Right hindlimb (tissue), 1 donor: ENCODE measurements at places on chromosomes 6 and 20.
A peak's percentile ranks its signal among the peaks of the same experiment; 100 is the strongest.

DNA sequence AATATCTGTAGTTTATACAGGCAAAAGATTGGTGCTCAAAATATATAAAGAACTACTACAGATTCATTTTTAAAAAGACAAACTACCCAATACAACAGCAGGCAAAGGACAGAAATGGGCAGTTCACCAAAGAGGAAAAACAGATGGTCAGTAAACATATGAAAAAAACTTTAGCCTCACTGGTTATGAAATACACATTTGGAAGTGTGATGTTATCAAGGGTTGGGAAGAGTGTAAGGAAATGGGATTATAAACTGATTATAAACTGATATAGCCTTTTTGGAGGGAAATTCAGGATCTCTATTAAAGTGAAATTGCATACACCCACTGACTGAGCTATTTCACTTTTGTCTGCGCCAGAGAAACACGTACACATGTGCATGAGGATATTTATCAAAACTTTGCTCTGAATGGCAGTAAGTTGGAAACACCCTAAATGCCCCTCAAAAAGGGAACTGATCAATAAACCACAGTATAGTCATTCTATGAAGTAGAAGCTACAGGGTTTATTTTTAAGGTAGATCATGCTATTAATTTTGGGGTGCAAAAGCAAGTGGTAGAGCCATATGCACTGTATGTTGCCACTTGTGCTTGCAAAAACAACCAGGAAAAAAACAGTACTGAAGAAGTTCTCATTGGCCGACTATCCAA, 32.2 kb upstream of the ARFGEF2 start:
- DNase-seq, result no peak

GRCh38 chr6:152605941-152606340, 31.2 kb downstream of the SYNE1 start:
- no peak for DNase-seq

DNA sequence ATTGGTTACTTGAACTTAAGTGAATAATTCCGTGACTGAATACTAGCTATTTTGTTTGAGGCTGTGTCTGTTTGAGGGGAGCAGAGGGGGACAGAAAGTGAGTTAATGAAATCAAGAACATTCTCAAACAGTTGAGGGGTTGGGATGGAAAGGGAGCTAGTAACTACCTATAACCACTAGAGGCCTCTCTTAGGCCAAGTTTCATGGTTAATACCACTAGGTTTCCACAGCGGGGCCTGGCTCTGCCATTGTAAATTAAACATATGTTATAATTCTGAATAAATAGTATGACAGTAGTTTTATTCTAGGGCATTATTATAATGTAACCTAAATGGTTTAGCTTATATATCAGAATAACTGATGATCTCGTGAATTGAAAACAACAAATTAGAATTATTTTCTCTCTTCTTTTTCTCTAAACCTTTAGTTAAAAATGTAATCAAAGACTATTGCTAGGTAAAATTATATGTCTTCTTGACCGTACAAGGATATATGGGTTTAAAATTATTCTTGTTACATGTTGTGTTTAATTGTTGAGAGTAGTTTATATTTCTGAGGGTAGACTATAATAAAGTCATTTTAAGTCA, 108.1 kb downstream of the BCKDHB start:
- no peak for DNase-seq

GRCh38 chr20:58598211-58599015, 52.7 kb upstream of the STX16 start:
- peak; percentile 61 for DNase-seq

- no peak for DNase-seq
Observed at GRCh38 chr6:115945306-115945705, 115.4 kb downstream of the FRK start.

- no peak for DNase-seq
Observed at GRCh38 chr20:50983321-50983720, 24.7 kb downstream of the MOCS3 start.

GRCh38 chr6:47650553-47651432, 47.6 kb upstream of the ADGRF4 start:
- no peak for DNase-seq

DNA sequence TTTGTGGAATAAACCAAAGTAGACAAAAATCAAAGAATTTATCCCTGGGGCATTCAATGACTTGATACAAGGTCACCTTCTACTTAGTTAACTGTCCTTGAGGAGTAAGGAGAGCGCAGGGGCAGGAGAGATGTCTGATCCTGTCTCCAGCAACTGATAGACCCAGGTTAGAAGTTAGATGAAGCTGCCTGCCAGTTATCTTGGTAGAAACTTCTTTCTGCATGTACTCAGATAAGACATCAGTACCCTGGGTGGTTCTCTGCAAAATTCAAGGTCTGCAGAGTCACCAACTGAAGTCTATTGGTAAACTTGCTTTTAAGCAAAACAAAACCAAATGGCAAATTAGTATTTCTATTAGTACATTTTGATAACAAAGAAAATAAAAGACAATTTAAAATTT, 2.7 kb downstream of the SGK1 start:
- no peak for DNase-seq

GRCh38 chr6:136737374-136737844, 54.9 kb downstream of the MAP3K5 start:
- no peak for DNase-seq

DNA sequence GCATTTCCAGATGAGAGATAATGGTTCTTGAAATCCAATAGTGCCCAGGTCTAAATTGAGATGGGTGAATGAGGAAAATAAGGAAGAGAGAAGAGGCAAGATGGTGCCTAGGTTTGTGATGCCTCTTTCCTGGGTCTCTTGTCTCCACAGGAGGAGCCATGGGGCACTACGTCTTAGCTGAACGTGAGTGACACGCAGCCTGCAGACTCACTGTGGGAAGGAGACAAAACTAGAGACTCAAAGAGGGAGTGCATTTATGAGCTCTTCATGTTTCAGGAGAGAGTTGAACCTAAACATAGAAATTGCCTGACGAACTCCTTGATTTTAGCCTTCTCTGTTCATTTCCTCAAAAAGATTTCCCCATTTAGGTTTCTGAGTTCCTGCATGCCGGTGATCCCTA, 6.8 kb downstream of the HFE start:
- DNase-seq, result no peak

- peak; percentile 93 for DNase-seq
Observed at GRCh38 chr6:26520850-26521599, 17.1 kb upstream of the HMGN4 start.

- DNase-seq, result no peak
Observed at GRCh38 chr6:35059596-35060345, 81.4 kb downstream of the TCP11 start.

- DNase-seq, result no peak
Observed at GRCh38 chr6:166436195-166437139, 53.7 kb upstream of the MPC1 start.

DNA sequence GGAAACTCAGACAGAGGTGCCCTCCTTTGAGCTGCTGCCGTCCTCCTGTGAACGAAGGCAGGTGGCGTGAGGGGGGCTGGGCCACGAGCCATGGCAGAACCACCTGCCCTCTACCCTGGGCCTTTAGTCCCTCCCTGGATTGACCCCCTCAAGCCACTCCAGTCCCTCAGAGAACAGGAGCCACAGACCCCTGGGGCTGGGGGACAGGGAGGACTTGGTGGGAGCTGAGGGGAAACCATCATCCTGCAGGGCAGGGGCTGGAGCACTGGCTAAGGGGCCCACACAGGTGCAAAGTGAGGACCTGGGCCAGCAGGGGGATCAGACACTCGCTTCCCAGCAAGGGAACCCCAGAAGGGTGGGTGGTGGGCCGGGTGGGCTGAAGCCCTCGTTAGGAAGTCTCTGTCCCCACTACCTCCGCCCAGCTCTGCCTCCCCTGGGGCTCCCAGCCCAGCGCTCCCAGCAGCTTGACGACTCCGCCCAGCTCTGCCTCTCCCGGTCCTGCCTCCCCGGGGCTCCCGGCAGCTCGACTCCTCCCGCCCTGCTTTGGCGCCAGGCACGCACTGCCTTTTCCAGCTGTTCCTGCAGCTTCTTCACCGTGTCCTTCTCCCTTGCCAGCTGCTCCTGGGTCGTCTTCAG, 44.4 kb downstream of the DSTN start:
- peak; percentile 85 for DNase-seq

- no peak for DNase-seq
Observed at GRCh38 chr6:1869308-1869707, 259.6 kb downstream of the FOXC1 start.

GRCh38 chr20:16926626-16927430, 178.7 kb downstream of the OTOR start:
- no peak for DNase-seq

DNA sequence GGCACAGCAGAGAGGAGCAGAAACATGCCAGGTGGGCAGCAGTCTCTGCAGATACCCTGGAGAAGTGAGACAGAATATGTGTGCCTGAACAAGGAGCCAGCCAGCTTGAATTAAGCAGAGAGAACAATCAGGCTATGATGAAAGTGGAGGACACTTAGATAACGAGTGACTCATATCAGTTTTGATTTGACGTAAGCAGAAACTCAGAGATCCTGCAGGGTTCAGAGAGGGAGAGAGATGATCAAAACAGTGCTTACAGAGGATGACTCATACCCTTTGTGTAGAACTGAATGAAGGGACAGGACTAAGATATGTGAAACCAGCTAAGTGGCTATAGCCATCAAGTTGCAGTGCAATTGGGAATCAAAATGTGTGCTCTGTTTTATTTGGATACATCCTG, 300.7 kb downstream of the TENT5A start:
- no peak for DNase-seq

DNA sequence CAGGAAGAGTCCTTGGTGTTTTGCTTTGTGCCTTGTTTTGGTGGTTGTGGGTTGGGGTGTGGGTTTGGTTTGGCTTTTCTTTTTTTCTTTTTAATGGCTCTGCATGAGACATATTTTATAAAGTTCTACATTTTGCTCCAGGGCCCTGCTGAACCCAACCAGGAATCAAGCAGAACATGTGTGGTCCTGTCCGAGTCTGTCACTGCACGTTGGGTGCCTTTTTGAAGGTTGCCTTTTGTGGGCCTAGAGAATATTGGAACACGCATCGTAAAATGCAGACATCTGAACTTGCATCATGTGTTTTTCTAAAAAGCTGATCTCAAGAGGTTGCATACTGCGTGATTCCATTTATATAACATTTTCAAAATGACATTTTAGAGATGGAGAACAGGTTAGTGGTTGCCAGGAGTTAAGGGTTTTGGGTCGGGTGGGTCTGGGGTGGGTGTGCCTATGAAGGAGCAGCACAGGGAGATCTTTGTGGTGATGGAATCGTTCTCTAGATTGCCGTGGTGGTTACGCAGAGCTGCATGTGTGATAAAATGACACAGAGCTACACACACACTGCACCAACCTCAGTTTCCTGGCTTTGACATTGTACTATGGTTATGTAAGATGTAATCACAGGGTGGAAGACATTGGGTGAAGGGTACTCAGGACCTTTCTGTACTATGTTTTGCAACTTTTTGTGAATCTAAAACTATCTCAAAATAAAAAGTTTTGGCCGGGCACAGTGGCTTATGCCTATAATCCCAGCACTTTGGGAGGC, 80.2 kb downstream of the EYA2 start:
- DNase-seq, result no peak

DNA sequence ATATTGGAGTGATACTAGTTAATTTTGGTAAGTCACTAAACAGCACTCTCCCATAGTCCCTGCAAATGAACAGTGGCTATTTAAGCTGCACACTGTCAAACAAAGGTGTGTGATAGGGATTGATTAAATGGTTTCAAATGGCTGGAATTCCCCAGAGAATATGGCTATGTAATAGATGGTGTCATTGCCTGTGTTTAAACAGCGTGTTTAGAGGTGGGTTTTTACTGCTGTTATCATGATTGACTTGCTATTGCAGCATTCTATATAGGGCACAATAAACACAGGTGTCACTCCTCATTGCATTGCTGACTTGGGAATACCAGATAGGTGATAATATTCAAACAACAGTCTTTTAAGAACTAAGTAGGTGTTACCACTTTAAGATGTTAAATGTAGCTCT, 171.7 kb upstream of the MAN1A1 start:
- DNase-seq, result no peak

- DNase-seq, result no peak
Observed at GRCh38 chr20:54017846-54018245, 52.5 kb downstream of the BCAS1 start.

GRCh38 chr6:156980948-156981347, 203.8 kb downstream of the ARID1B start:
- no peak for DNase-seq

- DNase-seq, result peak; percentile 55
Observed at GRCh38 chr6:2970753-2971419, 481 bp downstream of the SERPINB6 start.

DNA sequence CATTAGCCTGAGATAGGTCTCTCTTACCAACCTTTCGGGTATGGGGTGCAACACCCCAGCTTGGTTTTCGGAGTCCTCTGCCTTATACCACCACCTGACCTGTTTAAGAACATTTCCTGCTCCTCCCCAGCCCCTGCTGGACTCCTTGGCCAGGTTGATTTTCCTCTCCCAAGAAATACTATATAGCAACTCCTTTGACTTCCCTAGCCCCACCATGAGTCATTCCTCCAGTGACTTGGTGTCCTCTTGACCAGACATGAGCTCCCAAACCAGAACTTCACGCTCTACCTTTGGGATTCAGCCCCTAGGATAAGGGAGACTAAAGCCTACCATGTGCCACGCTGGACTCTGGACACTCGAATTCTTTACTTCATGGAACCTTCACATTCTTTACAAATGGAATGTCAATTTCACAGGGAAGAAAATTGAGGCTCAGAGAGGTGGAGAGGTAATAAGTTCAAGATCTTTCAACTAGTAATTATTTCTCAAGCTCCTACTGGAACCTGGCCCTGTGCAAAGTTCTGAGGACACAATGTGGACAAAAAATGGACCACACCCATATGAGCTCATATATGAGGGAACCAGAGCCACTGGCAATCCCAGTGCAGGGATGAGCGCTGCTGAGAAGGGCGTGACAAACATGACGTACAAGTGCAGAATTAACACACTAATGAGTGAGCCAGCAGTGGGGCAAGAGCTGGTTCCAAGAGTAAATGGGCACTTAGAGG, 48.2 kb downstream of the SIRPA start:
- DNase-seq, result no peak

GRCh38 chr6:165804331-165805066, 141.5 kb upstream of the PDE10A start:
- DNase-seq, result peak; percentile 56

GRCh38 chr20:62685781-62686555, 22.7 kb upstream of the NTSR1 start:
- no peak for DNase-seq

DNA sequence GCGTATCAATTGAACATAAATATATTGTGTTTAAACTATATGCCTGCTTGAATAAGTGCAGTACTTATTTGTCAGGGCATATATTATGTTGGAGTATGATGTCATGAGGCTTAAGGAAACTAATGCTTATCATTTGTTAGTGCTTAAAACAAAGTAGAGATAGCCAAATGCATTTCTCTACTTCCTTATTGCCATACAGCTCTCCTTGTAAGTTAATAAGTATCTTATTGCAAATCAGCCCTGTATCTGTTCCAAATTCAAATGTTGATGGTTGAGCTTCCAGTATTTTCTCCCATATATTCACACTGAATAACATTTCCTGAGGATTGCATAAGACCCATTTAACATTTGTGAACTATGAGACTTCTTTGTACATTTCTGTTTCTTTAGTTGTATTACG, 57.8 kb downstream of the CARMIL1 start:
- DNase-seq, result no peak

GRCh38 chr6:159645640-159646039, 47.4 kb downstream of the SOD2 start:
- DNase-seq, result no peak
